ENCODE measurements at places on chromosomes 11 and 22. TPM values are rescaled to one million over a fixed set of nuclear protein-coding genes. Genes with fewer than 3 reads are reported as not detected.
A peak's percentile ranks its signal among the peaks of the same experiment; 100 is the strongest.

- peak; percentile 43 for DNase-seq
Observed at GRCh38 chr11:13238879-13239514, 38.6 kb upstream of the BMAL1 start.

Gene SPDYC
- not detected for total RNA-seq

DNA sequence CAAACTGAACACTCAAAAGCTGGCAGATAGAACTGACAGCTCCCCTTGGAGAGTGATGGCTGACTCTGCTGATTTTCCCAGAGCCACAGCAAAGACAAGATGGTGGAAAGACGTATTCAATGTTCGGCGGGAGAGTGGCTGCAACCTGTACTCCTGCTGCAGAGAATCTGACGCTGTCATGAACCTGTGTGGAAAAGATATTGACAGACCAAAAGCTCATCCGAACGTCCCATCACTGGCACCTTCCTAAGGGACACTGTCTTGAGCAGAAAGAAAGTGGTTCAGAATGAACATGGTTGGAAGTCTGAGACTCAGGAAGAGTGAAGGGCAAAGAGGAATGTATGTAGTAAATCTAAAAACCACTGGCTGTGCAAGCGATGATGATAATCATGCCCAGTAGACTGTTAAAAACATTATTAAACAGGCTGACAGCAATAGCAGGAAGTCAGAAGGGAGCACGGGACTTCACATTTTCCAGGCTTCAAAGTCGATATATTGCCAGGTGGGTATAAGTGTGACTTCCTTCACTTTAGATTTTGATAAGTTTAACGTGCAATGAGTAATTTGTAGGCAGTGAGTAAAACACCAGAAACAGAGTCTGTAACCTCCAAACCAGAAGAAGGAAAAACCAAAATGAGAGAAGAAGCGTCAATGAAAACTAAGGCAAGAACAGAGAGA is 6.2 kb upstream of the IL17REL start:
- no peak for DNase-seq

GRCh38 chr11:17351510-17352176 is at the start of gene NCR3LG1:
TSS of gene NCR3LG1 (plus strand) at chr11:17351800. CDS start at chr11:17351970, 170 bp downstream.
- peak; percentile 45 for DNase-seq

Gene SELENOO
- 27.2 TPM for total RNA-seq

Data from LHCN-M2 (cell line).